ENCODE measurements at places on chromosomes 1 and 21.

GRCh38 chr1:229479660-229480399, 28.3 kb downstream of the NUP133 start:
- peak; percentile 14 for DNase-seq

- no peak for DNase-seq
Observed at GRCh38 chr1:11845641-11846335, 1.8 kb downstream of the NPPA start.

GRCh38 chr1:31625561-31626222, 8.2 kb downstream of the HCRTR1 start:
- no peak for DNase-seq

DNA sequence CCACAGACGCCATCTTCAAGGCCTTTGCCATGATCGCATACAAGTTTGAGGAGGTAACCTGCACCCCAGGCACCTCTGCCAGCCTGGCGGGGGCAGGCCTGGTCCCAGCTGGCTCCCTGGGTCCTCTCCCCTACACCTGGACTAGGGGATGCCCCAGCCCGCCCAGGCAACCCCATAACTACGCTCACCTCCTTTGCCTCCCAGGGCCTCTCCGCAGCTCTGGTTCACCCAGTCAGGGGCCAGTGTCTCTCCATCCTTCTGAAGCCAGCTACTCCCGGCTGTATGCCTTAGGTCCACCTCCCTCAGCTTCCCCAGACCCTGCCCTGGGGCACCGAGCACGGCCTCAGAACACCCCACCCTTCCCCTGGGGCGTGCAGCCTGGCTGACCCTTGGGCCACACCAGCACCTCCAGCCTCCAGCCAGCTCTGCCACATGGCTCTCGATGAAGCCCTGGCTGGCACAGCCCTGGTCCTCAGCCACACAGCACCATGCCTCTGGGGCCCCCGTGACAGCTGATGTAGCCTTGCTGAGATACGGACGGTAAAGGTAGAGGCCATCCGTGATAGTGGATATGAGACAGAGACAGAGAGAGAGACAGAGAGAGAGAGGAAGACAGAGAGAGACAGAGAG, 80.4 kb upstream of the COL6A1 start:
- DNase-seq: no peak

- no peak for DNase-seq
Observed at GRCh38 chr1:184621260-184621659, 133.4 kb downstream of the EDEM3 start.

- no peak for DNase-seq
Observed at GRCh38 chr21:24716281-24716918, 890.9 kb downstream of the MRPL39 start.

GRCh38 chr1:35971601-35972000, 40.7 kb downstream of the AGO3 start:
- no peak for DNase-seq

- no peak for DNase-seq
Observed at GRCh38 chr1:205454903-205455335, 926 bp downstream of the BLACAT1 start.

- no peak for DNase-seq
Observed at GRCh38 chr1:17094664-17095063, 24.6 kb downstream of the PADI2 start.

GRCh38 chr1:64396817-64397216, 73.1 kb upstream of the CACHD1 start:
- DNase-seq: no peak

DNA sequence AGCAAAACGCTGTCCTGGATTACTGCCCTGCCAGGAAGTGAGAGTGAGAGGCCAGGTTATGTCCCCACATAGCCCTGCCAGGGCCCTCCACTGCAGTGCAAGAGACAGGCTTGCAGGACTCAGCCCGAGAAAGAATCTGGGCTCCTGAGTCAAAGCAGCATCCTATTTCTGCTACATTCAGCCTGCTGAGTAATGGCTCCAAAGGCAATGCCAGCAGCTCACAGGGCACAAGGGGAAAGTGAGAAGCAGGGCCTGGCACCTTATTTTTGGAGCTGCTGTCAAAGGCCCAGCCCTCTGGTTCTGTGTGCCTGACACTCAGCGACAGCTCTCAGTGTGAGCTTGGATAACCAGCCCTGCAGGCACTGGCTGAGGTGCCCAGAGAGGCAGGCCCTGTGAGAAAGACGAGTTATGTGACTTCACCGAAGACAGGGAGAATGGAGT, 83.9 kb downstream of the DTL start:
- no peak for DNase-seq

DNA sequence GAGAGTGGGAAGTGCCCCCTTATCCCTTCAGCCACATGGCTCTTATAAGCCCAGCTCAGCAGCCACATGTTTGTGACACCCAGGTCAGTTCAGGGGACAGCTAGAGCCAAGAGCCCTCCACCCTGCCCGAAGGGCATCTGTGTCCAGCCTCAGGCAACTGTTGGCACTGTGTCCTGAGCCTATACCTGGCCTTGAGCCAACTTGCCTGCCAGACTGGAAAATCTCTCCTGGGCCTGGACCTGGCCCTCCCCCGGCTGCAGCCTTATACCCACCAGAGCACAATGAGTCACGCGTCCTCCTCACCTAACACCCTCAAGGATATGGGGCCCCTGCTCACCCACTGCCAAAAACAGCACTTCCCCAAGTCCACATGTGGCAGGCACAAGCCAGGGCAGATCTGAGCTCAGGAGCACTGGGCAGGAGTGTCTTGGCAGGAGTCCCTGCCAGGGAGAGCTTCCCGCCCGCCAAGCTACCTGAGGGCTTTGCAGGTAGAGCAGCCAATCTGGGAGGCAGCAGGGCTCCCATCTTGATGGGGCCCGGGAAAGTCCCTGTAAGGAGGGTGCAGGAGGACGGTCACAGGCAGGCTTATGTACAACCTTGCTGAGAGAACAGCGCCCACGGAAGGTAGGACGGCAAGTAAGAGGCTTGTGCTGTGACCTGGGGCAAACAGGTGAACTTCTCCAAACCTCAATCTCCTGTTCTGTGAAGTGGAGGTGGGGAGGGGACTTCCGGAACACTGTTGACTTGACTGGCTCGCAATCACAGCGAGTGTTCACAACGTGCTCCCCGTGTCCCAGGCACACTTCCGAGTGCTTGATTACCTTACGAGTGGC, 19.8 kb upstream of the HSPG2 start:
- no peak for DNase-seq

GRCh38 chr1:53625766-53626520, 113.0 kb downstream of the GLIS1 start:
- DNase-seq: no peak

DNA sequence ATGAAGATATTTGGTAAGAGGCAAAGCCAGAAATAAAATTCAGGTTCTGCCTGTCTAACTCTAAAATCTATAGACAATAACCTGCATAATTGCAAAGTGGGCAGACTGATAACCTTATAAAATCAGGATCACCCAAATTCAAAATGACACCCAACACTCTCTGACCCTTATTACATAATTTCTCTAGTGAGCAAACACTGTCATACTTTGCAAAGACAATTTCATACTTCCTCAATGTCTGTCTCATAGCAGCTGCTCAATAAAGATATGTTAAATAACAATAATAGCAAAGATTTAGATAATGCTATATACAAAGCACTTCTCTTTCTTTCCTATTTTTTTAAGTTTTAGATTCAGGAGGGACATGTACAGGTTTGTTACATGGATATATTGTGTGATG, 118.5 kb downstream of the UCHL5 start:
- DNase-seq: no peak

DNA sequence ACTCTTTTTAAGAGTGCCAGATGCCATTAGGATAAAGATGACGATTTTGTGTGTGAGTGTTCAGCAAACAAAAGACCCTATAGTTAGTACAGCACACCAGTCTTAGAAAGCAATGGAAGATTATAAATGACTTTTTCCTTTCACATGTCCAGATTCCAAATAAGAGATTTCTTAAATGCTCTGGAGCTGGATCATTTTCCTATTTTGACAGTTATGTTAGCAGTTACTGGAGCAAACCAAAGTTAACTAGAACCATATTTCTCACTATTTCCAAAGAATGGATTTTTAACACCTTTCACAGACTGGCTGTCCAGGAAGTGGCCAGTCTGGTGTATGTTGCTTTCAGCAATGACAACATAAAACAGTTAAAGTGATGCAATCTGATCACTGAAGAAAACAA, 905.8 kb upstream of the ADGRL2 start:
- DNase-seq: no peak

DNA sequence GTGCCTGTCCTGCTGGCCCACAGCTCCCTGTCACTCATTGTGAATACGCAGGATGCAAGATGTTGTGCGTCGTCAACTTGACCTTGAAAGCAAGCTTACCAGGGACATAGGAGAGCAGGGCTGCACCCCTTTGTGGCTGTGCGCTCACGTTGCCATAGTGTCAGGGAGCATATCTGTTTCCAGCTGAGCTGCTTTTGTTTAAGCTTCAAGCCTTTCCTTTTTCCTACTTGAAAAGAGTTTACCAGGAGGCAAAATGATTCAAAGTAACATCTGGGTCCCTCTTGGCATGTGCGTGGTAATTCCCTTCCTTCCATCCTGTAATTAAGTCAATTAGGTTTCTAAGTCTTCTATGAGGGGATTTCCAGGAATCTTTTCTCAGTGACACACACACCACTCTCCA, 537.1 kb downstream of the AJAP1 start:
- no peak for DNase-seq
